ENCODE measurements at places on chromosomes 12 and 14.

DNA sequence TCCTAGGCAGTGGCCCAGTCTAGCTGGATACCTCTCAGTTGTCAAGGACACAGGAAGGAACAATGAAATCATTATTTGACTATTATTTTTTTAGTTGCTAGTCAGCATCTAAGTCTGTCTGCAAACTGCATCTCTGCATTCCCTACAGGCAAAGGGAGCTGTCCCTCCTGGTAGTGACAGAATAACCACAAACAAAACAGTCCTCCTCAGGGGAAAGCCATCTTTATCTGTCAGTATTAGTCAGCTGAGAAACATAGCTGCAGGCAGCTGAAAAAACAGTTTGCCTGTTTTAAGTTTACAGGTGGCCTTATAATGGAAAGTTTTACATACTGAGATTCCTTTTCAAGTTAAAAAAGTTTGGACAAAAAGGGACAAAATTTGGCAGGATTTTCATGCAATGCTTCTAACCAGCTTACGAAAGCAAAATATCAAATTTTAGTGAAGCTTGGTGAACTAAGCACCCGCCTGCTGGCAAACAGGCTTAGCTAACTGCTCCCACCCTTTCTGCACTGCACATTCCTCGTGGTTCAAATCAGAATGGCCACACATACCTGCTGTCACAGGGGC, 29.5 kb downstream of the SLC25A21 start:
- no peak for DNase-seq

DNA sequence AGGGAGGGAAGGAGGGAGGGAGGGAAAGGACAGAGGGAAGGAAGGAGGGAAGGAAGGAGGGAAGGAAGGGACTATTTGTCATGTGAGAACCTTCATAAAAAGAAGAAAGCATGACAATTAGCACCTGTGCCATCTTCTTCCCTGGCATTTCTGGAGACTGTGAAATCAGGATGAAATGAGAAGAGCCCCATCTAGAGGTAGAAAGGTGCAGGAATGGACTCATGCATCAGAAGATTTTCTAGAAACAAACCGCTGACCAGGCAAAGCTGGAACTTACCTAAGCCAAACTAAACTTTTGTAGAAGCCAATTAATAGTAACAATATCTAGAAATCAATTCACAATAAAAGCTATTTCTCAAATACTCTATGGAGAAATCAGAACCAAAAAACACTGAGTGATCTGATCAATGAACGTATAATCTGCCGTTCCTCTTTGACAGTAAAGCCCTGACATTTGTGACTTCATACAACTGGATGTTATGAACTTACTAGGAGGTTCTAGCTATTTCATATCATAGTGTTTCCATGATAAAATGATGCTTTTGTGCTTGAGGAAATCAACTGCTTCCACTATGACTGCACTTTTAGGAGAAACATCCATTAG, 24.4 kb upstream of the CRACR2A start:
- no peak for DNase-seq

DNA sequence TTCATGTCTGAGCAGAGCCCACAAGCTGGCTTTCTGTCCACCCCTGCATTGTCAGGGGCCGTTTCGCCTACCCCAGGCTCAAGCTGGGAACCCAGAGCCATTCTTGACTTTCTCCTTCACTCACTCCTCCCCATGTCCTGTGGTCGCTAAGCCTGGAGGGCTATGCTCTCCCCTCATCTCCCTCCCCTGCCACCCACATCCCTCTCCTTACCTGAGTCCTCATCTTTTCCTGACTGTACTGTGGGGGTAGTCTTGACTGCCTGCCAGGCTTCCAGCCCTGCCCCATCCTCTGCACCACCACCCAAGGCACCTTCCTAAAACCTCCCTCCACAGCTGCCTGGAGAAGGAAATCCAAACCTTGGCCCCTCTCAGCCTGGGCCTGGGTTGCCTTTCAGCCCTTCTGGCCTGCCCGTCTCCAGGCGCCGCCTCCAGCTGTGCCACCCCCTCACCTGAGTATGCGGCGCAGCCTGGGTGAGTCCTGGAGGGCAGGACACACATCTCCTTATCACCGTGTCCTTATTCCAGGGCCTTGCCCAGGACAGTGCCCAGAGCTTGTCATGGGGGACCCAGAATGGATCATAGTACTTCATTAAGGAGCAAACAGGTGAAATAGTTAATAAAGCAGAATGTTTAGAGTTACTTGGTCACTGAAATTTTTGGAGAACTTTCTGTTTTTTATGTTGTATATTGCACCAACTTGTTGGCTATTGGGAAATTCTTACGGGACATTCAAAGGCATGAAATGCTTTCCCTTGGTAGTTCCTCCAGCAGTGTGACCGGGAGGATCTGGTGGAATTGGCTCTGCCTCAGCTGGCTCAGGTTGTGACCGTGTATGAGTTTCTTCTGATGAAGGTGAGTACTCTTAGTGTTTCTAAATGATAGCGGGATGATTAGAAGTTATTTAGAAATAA, 14.5 kb downstream of the ZNF839 start:
- DNase-seq, result no peak

DNA sequence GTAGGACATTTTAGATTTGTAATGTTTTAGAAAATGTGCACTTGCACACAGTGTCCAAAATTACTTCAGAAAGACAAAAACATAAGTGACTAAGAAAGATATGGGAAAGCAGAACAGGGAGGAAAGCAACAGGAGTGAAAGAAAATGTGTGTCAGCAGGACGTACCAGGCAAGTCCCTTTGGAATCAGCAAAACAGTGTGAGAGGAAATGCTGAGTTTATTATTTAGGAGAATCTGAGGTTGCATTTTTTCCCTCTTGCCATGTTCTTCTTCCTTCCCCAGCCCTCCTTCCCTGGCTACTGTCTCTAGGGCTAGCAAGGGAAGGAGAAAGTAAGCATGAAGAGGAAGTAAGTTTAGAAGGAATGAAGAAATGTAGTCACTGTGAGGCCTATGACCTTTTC, 67.7 kb upstream of the CD163 start:
- DNase-seq, result no peak

DNA sequence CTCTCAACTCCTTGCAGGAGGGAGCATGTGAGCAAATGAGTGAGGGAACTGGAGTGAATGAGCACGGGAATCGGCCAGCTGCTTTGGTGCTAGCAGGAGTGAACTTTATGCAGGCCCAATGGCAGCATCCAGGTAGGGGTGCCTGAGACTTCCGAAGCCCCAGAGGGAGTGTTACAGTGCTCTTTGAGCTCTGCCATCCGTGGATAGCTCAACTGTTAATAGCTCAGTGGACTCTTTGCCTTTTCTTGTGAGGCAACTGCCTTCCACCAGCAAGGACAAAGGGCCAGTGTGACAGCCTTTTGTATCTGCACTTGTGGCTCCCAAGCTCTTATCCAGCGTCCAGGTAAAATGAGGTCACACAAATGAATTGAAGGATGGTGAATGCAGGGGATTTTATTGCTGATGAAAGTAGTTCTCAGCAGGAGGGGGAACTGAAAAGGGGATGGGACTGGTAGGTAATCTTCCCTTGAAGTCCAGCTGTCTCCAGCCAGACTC, 12.9 kb downstream of the CREBL2 start:
- no peak for DNase-seq

DNA sequence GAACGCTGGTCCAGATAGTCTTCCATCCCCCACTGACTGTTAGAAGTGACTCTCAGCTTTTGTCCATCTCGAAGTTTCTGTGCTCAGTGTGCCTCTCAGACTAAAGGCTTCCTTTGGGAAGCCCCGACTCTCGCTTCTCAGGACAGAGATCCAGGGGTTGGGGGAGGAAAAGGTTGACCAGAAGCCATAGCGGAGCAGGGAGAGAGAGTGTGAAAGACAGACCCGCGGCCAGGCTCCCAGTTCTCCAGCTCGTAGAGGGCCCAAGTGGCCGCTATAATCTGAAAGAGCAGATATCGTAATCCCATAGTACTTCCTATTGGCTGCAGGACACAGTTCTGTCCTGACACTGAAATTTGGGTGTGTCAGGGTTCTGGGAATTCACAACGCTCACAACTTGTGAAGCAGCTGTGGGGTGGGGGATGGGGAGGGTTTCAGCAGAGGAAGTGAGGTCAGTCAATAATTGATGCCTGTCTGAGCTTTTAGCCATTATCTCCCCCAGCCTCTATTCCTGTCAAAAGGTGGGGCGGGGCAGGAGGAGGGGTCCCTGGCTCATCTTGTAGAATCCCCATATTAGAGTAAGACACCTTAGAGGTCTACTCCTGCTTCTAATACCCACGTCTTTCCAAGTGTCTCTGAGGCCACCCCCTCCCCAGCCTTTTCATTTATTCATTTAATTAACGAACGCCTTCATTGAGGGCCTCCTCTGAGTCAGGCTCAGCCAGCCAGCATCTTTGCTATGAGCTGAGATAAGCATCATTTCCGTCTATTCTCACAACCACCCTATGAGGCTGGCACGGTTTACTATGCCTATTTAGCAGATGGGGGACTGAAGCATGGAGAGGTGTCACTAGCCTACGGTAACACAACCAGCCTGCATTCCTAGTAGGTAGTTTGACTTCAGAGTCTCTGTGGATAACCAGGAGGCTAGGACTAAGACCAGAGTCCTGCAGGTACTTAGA, 1.6 kb upstream of the ACVRL1 start:
- no peak for DNase-seq

DNA sequence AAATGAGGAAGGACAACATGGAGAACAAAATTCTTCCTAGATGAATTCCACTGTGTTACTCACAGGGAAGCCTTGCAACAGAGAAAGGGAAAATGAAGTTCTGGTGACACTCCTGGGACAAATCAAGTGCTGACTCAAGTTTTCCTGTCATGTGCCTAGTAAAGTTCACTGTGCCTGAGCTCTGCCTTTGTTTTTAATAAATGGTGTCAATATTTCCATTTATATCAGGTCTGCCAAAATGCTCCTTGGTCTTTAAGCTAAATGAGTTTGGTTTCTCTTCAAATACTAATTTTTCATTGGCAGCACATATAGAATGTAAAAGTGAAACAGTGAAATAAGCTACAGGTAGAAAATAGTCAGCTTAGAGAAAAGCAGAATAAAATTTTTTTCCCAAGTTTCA, 33.0 kb downstream of the HIGD1C start:
- DNase-seq, result no peak

- no peak for DNase-seq
Measured at GRCh38 chr12:24088751-24089509, 139.5 kb upstream of the SOX5 start.

- no peak for DNase-seq
Measured at GRCh38 chr12:67853204-67853603, 136.0 kb upstream of the IFNG-AS1 start.

- no peak for DNase-seq
Measured at GRCh38 chr14:70665448-70666360, 24.0 kb downstream of the TTC9 start.

DNA sequence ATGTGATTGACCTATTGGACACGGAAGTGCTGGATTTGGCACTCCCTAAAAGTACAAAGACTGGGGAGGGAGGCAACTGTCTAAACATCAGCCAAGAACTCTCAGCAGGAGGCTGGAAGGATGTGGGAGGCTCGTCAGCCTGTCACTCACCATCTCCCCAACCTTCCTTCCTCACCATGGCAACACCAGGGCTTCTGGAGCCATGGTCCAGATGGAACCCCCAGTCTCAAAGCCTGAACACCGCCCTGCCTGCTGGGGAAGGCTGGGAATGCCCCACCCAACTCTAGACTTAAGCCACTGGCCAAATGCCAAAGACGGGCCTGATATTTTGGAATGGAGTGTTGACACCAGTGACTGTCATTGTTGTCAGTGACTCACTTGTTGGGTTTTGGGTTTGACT, 55.3 kb downstream of the GALNT16 start:
- no peak for DNase-seq

DNA sequence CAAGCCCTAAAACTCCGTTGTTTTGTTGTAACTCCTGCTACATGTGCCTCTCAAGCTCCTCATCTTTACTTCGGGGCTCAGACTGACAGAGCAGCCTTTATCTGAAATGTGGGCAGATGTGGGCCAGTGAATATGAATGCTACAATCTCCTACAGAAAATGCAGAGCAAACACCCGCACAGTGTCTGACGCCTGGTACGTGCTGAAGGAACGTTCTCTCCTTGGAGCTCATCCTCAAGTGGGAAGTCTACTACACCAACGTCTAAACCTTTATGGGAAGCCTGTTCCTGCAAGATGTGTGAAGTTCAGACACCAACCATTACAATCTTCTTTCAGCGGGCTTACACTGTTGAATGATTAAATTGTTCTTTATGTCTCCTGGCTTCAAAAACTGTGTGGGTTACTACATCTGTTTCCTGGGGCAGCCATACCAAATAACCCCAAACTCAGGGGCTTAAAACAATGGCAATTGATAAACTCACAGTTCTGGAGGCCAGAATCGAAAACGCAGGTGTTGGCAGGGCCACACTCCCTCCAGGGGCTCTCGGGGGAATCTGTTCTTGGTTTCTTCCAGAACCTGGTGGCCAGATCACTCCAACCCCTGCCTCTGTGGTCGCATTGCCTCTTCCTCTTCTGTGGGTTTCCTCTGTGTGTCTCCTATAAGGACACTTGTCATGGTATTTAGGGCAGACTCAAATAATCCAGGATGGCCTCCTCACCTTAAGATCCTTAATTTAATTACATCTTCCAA, 179.7 kb upstream of the PLXNC1 start:
- no peak for DNase-seq

GRCh38 chr12:124902916-124903315, 11.5 kb downstream of the UBC start:
- DNase-seq, result no peak

DNA sequence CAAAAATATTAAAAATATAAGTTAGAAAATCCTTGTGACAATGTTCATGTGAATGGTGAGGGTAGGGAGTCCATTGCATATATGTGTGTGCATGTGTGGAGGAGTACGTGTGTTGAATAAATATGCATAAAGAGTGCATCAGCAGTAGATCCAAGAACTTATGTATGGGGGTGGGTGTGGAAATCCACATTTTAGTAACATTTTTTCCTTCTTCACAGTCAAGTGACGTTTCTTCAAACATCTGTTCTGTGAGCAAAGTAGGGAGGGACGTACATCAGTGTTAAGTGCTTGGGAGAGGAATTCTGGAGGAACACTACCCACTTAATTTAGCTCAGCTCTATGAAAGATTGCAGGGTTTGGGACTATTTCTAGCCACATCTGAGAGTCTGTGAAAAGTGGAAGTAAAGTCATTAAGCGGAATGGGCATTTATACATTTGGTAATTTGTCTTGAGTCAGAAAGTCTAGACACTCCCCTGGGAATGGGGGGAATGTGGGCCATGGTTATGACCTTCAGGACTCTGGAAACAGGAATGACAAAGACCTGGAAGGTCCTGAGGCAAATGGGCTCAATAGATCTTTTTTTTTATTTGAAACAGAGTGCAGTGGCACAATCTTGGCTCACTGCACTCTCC, 156.4 kb upstream of the PLXNC1 start:
- DNase-seq, result no peak

GRCh38 chr12:1527789-1528188, 66.6 kb downstream of the FBXL14 start:
- no peak for DNase-seq

DNA sequence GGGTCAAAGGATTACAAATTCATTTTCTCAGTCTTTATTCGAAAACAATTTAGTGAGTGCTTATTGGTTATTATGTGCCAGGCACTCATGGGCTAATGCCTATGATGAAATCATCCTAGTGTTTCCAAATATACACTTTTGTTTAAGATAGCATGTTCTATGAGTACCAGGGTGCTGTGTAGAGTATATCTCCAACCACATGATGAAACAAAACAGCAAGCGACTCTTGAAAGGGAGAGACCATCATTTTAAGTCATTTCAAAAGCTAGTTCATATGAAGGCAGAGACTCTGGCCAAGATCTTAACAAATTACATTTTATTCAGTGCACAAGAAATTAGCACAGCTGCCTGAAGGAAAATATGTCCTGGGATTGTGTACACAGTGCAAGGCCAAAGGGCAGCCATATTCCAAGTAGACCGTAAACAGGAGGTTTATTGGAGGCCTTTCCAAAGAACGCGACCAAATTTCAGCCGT, 204.2 kb downstream of the EFCAB11 start:
- DNase-seq, result no peak
